ENCODE measurements at places on chromosomes 7 and 10. TPM values are rescaled to one million over a fixed set of nuclear protein-coding genes. Genes with fewer than 3 reads are reported as not detected.

ELAPOR2 gene
- total RNA-seq: 18.8 TPM

CTNNA3 gene
- total RNA-seq: 2.4 TPM

PDIA4 gene
- 86.2 TPM for total RNA-seq

DNA sequence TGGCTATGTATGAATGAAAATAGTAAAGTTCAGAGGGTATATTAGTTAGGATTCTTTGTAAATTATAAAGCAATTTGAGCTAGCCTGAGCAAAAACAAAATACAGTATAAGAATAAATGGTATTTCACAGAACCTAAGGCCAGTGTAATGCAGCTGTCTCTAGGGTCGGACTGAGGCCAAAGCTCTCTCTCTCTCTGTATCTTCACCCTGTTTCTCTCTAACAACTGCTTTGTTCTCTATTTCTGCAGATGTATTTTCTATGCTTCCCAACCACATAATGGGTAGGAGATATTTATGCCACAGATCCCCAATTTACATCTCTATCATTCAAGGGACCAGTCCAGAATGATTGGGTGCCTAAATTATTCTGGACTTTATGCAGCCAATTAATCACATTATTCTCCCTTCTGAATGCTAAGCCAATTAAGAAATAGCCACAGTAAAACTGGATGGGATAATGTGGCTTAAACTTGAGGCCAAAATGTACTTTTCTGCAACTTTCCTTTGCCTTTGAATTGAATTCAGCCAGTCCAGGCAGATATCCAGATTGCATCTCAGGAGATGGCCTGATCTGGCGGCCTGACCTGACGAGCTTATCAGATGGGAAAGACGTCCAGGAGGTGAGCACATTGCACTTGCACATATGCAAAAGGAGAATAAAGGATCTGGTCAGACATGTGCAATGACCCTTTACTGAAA, 24.6 kb upstream of the IMMP2L start:
- no peak for DNase-seq

DNA sequence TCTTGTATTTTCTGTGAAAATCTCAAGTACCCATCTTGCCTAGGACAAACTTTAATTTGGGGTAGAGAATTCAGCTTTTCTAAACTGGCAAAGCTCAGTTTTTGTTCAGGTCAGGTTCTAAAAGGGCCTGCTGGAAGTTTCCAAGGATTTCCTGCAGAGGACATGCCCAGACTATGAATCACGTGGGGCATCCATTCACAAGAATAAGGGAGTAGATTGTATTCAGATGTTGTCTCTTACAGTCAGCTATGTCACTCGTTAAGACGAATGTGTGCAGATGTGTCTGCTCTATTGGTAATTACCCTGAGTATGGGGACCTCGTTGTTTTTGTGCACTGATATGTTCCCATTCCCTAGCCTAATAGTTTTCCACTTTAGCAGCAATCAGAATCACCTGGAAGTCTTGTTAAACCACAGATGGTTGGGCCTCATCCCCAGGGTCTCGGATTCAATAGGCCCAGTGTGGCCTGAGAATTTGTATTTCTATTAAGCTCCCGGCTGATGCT, 81.0 kb upstream of the ITPRID1 start:
- DNase-seq: no peak

- DNase-seq: no peak
These were observed 248.0 kb downstream of the PRPF18 start for GRCh38 chr10:13834581-13835286.

DNA sequence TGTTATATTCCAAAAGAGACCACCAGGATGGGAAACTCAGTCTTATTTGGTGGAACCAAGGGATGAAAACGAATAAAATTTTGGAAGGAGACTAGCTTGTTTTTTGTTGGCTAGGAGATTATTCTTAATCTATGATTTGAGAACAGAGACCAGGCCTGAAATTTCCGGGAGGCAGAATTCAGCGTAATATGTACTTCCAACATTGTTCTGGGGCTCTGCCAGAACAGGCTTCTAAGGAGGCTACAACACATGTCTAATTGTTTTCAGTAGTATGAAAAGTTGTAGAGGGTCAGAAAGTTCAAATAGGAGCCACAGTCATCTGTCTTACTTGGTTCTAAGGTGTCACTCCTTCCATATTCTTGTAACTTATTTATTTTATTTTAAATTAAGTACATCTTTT, 1.7 kb downstream of the DDX21 start:
- no peak for DNase-seq

- DNase-seq: no peak
These were observed 45.9 kb upstream of the ELAPOR2 start for GRCh38 chr7:87105401-87105800.

DNA sequence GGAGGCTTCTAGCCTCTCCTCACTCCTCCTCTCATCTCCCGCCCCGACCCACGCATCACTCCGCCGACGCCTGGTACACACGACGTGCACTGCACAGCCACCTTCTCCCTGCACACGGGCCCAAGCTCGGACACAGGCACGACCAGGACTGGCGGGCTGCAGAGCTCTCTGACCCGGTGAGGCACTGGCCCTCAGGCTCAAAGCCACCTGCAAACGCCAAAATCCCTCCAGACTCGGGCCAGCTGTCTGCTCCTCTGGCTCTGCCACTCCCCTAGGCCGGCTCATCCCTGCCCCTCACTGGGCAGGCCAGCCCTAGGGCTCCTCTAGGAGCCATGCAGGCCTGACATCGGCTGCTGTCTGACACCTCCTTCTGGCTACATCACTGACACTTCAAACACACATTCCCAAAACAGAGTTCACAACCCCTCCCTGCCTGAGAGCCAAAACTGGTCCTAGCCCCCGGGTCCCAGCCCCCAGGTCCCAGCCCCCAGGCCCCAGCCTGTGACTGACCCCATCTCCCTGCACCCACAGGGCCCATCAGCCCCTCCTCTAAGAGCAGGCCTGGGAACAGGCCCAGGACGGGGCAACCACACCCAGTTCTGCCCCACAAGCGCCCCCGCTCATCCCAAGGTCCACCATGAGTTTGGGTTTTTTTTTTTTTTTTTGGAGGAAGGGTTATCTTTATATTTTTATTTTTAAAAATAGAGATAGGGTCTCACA, 35.1 kb downstream of the MAD1L1 start:
- peak; percentile 60 for DNase-seq

- DNase-seq: peak; percentile 4
These were observed 7.3 kb downstream of the PPP2R2D start for GRCh38 chr10:131908151-131908550.

SAP25 gene
- total RNA-seq: 28.0 TPM

DNA sequence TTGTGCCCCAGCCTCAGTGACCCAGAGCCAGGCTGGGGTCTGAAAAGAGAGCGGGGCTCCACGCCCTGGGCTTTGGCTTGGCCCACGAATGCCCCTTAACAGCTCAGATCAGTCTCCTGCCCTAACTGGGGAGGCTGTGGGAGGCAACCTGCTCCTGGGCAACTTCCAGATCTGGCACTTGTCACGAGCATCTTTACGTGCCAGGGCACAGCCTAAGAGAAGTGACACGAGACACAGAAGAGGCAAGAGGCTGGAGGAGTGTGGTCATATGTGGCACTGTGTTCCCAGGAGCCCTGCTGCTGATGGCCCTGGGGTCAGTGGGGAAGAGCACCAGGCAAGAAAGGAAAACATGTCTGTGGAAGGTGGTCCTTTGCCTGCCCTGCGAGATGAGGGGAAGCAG, 97.8 kb upstream of the BTBD16 start:
- DNase-seq: no peak

- DNase-seq: no peak
These were observed 11.5 kb downstream of the TMEM60 start for GRCh38 chr7:77786741-77787140.

- DNase-seq: no peak
These were observed 3.7 kb upstream of the MCU start for GRCh38 chr10:72688208-72688651.

FFAR4 gene
- not detected for total RNA-seq

DNA sequence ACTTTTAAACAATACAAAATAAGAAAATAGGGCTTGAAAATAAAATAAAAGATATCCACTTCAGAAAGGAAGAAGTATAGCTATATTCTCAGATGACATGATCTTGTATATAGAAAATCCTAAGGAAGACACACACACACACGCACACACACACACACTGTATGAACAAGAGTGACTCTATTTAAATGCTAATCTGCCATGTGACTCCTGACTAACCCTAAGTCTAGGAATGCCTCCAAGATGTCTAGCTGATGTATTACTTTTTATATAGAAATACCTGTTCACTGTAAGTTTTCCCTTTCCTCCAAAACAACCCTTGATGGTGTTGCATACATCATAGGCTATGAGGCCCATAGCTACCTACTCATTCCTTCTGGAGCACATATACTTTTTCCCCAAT, 173.1 kb upstream of the LRRTM3 start:
- no peak for DNase-seq

DNA sequence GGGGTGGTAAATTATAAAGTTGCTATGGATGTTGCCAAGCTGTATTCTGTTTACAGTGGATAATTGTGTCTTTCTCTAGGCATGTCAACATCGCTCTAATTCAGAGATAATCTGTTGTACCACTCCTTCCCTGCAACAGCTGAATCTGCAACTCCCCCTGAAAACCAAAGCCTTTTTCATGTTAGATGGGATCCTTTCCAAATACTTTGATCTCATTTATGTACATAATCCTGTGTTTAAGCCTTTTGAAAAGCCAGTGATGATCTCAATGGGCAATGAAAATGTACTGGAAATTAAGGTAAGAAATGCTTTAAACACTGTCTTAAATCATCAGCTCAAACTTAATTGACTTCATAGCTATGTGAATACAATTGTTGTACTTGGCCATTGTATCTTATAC, 91.0 kb downstream of the MET start:
- no peak for DNase-seq

- DNase-seq: no peak
These were observed 29.3 kb upstream of the CCL24 start for GRCh38 chr7:75842836-75843446.

CALHM3 gene
- total RNA-seq: not detected

DNA sequence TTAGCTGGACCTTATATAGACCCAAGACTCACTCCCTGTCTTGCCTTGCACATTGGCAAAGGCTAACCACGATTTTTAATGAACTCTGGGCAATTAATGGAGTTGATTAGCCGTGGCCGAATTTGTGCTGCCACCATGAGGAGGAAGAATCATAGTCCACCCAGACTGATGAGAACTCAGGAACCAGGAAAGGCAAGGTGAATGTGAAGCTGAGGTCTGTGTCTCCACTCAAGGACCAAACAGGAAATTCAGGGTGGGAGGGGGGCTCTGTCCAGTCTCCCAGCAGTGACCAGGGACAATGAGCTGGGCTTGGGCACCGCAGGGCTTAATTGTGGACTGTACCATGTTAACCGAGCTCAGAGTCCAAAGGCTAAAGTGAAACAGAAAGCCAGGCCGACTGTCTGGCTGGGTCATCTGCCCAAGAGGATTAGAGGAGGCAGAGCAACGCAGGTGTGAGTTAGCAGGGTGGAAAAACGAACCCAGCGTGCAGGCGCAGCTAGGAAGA, 127.0 kb upstream of the JCAD start:
- DNase-seq: no peak

GRCh38 chr10:62724465-62724864, 80.1 kb upstream of the ADO start:
- no peak for DNase-seq

LRRTM3 gene
- not detected for total RNA-seq

RADIL gene
- 1.7 TPM for total RNA-seq

NRP1 gene
- total RNA-seq: 198 TPM

CCDC3 gene
- 36.9 TPM for total RNA-seq

ESYT2 gene
- total RNA-seq: 37.1 TPM

CADPS2 gene
- total RNA-seq: 15.5 TPM

GRCh38 chr7:44065431-44066110, at the start of gene PGAM2:
TSS of gene PGAM2 (minus strand) at chr7:44065567. CDS start at chr7:44065529, 38 bp downstream.
- DNase-seq: peak; percentile 79

CFAP46 gene
- total RNA-seq: not detected

- DNase-seq: no peak
These were observed 176.5 kb downstream of the SUGCT start for GRCh38 chr7:40311307-40311706.

SLC16A12 gene
- 0.07 TPM for total RNA-seq

XPNPEP1 gene
- 64.7 TPM for total RNA-seq

NPY4R2 gene
- not detected for total RNA-seq

- no peak for DNase-seq
These were observed 6.0 kb downstream of the WDR37 start for GRCh38 chr10:1061930-1062774.

CHAT gene
- total RNA-seq: not detected
